Common myeloid progenitor, CD34-positive (primary cell): ENCODE measurements at places on chromosomes 1 and 21.
A peak's percentile ranks its signal among the peaks of the same experiment; 100 is the strongest.

DNA sequence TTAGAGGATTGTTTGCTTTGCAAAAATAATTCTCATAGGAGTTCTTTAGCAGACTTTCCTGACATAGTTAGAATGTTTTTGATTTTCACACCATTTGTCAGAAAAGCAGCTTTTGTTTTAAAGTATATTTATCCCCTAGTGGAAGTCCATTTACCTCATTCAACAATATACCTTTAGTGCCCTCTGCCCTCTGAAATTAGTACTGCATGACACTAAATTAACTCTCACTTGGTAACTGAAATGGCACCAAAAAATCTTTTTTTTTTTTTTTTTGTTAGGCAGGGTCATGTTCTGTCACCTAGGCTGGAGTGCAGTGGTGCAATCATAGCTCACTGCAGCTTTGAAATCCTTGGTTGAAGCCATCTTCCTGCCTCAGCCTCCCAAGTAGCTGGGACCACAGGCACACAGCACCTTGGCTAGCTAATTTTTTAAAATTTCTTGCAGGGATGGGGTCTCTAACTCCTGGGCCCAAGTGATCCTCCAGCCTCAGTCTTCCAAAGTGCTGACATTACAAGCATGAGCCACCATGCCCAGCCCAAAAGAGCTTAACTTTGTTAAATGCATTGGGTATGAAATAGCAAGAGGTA lies 13.6 kb downstream of the LRRC42 start:
- peak; percentile 76 for DNase-seq

DNA sequence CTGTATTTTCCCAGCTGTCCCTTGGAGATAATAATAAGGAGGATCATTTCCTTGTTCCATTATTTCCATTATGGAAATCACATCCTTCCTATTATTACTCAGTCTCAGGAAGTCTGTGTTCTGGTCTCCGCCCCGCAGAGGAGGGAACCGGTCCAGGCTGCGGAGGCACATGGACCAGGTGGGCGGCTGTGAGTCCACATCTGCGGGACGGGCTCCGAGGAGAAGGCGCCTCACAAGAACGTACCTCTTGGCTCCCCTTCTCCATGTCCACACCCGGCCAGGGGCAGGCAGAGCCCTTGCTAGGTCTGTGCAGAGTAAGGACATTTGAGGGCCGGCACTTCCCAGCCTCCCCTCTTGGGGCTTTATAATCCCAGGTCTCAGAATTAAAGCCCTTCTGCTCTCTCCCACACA lies 14.6 kb downstream of the RAB7B start:
- no peak for DNase-seq

- DNase-seq = no peak
Observed at GRCh38 chr1:240295811-240296210, 204.1 kb downstream of the FMN2 start.

- no peak for DNase-seq
Observed at GRCh38 chr1:162997499-162998285, 71.5 kb upstream of the RGS4 start.

- no peak for DNase-seq
Observed at GRCh38 chr1:56345831-56346230, 233.5 kb downstream of the PLPP3 start.

GRCh38 chr1:78483903-78484302 lies 6.9 kb upstream of the PTGFR start:
- DNase-seq = no peak

GRCh38 chr1:19373211-19374082 lies 61.3 kb downstream of the SLC66A1 start:
- no peak for DNase-seq

- DNase-seq = no peak
Observed at GRCh38 chr1:48026275-48026674, 29.1 kb upstream of the TRABD2B start.

GRCh38 chr1:113659556-113659955 lies 99.7 kb downstream of the PHTF1 start:
- no peak for DNase-seq

GRCh38 chr1:94542088-94542870 lies 720 bp upstream of the F3 start:
- DNase-seq = no peak

DNA sequence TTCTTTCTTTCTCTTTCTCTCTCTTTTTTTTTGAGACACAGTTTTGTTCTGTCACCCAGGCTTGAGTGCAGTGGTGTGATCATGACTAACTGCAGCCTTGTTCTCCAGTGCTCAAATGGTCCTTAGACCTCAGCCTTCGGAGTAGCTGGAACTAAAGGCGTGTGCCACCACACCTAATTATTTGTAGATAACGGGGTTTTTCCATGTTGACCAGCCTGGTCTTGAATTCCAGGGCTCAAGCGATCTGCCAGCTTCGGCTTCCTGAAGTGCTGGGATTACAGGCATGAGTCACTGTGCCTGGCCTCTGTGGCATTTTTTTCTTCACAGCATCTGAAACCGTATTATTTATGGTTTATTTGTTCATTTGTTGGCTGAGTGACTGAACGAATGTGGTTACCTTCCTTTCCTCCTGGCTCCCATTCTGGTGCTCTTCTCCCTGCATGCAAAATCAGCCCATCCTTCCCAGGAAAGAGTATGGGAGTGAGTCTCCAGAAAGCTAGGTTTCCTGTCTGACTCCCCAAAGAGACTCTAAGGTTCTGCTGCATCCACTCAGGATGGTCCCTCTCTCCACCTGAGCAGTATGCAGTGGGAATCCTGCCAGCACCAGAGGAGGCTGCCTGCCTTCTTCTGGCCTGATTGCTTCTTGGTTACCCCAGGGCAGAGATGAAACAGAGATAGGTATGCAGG lies 155.0 kb upstream of the BEND5 start:
- no peak for DNase-seq

GRCh38 chr21:26956216-26956615 lies 10.7 kb downstream of the ADAMTS5 start:
- no peak for DNase-seq

DNA sequence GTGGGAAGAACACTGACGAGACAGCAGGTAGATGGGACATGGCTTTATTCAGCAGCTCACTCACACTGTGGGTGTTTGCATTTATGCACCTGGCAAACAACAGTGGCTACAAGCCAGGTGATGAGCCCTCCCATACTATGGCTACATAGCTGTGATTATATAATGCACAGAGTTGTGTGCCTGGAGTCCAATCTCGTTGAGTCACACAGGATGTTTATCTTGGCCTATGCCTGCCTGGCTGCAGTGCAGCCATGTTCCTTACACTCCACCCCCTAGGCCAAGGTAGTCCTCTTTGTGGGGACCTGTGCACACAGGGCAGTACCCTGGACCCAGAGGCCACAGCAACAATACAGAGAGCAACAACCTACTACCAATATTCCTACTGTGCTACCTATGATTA lies 1643.8 kb downstream of the MRPL39 start:
- DNase-seq = no peak

- DNase-seq = no peak
Observed at GRCh38 chr1:206490771-206491405, 16.4 kb upstream of the RASSF5 start.

DNA sequence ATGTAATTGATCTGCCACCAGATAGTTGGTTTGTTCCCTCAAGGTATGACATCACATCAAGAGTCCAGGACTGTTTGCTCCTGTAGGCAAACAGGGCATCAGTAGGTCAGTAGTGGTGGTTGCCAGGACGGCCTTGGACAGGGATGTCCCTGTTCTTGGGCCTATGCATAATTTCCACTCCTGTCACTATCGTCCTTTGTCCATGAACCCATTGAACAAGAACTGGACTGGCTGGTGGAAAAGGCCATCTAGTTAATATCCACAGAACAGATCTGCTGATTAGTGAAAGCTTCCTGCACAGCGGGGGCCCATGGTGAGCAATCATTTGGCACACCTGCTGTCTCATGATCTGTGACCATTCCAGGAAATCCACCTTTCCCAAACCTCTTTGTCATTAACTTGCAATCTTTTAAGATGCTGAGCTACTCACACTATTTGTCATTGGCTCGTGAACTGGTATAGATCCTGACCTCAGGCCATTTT lies 12.4 kb upstream of the BSDC1 start:
- DNase-seq = no peak

GRCh38 chr1:229843627-229844238 lies 217.7 kb downstream of the URB2 start:
- no peak for DNase-seq

- peak; percentile 69 for DNase-seq
Observed at GRCh38 chr21:32940079-32941014, 85.4 kb upstream of the OLIG2 start.

DNA sequence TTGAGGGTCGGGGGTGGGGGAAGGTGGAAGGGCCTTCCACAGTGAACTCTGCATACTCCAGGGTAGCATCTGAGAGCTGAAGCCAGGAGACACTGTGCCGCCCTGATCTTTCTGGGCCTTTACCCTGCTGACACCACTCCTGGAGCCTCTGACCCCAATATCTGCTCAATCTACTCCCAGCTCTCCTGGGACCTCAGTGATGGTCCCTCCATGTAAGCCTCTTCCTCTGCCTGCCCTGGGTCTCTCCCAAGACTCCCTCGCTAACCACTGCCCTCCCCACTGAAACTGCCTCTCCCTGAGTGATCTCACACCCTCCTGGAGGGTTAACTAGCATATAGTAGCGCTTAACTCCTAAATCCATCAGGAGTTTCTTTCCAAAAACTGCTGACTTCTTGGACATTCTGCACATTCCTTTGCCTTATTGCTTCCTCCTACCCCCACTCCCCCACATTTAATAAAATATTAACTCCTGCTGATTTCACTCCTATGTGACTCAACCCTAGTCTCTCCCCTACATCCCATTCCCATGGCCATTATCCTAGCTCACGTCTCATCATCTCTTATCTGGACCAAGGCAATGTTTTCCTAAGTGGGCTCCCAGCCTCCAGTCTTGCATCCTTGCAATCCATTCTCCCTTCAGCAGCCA lies 145.6 kb downstream of the HMGB4 start:
- no peak for DNase-seq

- DNase-seq = no peak
Observed at GRCh38 chr1:151841141-151841540, 1.5 kb upstream of the C2CD4D start.

DNA sequence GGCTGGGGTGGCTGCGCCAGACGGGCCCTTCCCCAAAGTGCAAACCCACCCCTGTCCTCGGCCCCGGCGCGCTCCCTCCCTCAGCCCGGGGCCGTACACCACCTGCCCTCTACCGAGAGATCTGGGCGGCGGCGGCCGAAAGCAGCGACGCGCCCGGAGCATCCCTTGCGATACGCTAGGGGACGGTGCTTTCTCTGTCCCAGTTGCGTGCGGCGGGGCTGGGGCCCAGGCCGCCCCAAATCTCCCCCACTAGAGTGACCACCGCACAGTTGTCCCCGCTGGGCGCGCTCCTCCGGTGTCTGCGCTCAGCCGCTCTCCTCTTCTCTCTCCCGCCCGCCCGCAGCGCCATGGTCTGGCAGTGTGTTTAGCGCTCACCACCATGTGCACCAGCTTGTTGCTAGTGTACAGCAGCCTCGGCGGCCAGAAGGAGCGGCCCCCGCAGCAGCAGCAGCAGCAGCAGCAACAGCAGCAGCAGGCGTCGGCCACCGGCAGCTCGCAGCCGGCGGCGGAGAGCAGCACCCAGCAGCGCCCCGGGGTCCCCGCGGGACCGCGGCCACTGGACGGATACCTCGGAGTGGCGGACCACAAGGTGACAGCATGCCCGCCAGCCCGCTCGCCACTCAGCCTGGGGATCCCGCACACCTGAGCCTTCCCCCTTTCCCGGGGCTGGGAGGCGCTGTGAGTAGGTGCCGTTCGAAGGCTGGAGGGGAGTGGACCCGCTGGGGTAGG lies 1.0 kb downstream of the ST6GALNAC5 start:
- DNase-seq = peak; percentile 60

GRCh38 chr1:23424293-23425192 lies at the start of gene TCEA3:
TSS of gene TCEA3 (minus strand) at chr1:23424748. CDS start at chr1:23424633, 115 bp downstream.
- DNase-seq = no peak

GRCh38 chr1:11518016-11518701 lies 39.2 kb downstream of the DISP3 start:
- no peak for DNase-seq
